ENCODE measurements at places on chromosomes 16 and 17.

GRCh38 chr16:67180166-67180565, 3.6 kb downstream of the MATCAP1 start:
- no peak for DNase-seq

GRCh38 chr17:40068129-40068581, 5.4 kb downstream of the THRA start:
- no peak for DNase-seq

GRCh38 chr17:1883536-1883935, 53.7 kb downstream of the RPA1 start:
- DNase-seq, result no peak

GRCh38 chr17:50130559-50131305, 772 bp upstream of the SAMD14 start:
- DNase-seq, result no peak

DNA sequence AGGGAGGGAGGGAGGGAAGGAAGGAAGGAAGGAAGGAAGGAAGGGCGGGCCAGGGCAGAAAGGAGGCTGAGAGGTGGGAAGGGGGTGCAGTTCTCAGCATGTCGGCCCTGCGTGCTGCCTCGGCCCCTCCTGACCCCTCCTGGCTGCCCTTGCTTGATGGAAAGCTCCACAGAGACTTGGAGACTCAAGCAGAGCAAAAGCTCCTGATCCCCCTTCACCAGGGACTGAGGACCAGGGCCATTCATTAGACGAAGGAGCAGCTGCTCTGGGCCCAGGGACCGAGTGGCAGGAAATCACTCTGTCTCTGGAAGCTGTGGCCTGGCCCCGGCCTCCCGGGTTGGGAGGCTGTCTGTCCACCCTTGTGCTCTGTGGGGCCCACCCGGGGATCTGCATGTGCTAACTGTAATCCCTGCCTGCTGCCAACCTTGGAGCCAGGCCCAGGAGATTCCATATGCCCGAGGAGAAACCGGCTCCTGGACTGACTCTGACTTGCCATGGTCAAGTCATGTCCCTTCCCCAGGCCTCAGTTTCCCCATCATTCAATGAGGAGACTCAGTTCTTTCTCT, 27.4 kb upstream of the C1QL1 start:
- DNase-seq, result no peak

DNA sequence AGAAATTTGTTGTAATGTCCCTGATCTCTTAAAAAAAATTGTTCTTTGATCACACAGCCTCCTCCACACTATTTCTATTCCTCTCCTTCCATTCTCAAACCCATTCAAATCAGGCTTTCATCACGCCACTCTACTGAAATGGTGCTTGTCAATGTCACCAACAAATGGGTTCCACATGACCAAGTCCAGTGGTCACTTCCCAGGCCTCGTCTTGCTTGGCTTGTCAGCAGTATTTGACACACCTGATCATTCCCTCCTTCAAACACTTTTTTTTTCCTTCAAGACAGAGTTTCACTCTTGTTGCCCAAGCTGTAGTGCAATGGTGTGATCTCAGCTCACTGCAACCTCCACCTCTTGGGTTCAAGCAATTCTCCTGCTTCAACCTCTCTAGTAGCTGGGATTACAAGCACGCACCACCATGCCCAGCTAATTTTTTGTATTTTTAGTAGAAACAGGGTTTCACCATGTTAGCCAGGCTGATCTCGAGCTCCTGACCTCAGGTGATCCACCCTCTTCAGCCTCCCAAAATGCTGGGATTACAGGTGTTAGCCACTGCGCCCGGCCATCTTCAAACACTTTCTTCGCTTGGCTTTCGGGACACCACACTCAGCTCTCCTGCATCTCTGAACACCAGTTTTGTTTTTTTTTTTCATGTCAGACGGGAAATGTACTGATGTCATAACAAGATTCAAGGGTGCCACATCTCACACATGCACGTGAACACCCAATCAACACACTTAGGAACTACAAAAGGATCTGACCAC, 18.3 kb downstream of the NQO1 start:
- no peak for DNase-seq

GRCh38 chr17:69357701-69358100, 30.8 kb upstream of the ABCA5 start:
- no peak for DNase-seq

DNA sequence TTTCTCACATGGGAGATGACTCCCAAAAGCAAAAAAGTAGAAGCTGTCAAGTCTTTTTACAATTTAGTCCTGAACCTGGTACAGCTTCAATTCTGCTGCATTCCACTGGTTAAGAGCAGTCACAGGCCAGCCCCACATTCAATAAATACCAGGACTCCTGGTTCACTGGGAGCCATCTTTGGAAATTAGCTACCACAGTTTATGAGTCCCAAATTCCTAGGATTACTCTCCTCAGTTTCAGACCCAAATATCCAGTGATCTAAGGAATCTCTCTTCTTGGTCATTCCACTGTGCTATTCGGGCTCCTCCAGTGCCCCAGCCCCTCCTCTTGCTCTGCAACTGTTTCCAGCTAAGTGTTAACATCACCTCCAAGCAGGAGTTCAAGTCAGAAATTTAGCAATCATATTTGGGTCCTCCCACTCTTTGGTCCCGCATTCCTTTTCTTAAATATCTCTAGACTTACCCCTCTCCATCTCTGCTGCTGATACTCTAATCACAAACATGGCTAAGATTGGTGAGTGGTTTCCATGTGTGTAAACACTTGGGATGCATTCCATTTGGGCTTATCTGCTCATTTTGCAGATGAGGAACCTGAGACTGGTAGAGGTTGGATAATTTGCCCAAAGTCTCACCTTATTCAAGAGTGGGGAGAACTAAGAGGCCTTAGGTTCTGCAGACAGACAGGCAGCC, 9.6 kb upstream of the WIPF2 start:
- DNase-seq, result no peak

- DNase-seq, result no peak
These were observed 12.3 kb downstream of the KANSL1 start for GRCh38 chr17:46180892-46181274.

DNA sequence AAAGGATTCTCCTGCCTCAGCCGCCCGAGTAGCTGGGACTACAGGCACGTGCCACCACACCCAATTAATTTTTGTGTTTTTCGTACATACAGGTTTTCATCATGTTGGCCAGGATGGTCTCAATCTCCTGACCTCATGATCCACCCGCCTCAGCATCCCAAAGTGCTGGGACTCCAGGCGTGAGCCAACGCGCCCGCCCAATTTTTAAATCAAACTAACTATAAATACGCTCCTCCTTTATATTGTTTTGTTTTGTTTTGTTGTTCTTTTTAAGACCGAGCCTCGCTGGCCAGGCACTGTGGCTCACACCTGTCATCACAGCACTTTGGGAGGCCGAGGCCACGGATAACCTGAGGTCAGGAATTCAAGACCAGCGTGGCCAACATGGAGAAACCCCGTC, 1.9 kb upstream of the UTP6 start:
- no peak for DNase-seq

- no peak for DNase-seq
These were observed 218.5 kb upstream of the RPL38 start for GRCh38 chr17:73984941-73985340.

DNA sequence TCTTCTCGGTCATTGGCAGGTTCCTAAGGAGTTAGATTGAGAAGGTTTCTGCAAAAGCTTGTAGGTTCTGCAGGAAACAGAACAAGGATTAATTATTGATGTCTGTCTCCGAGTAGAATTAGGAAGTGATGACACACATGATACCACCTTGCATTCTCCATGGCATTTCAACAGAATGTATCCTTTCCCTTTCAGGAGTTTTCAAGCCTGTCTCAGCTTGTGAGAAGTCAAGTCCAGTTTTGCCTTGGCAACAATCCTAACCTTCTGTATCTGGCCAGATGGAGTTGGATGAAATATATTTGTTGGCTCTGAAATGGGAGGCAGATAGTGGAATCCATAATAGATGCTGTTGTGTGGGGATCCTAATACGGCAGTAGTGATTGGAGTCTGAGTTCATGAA, 235.5 kb downstream of the SHISA9 start:
- no peak for DNase-seq

DNA sequence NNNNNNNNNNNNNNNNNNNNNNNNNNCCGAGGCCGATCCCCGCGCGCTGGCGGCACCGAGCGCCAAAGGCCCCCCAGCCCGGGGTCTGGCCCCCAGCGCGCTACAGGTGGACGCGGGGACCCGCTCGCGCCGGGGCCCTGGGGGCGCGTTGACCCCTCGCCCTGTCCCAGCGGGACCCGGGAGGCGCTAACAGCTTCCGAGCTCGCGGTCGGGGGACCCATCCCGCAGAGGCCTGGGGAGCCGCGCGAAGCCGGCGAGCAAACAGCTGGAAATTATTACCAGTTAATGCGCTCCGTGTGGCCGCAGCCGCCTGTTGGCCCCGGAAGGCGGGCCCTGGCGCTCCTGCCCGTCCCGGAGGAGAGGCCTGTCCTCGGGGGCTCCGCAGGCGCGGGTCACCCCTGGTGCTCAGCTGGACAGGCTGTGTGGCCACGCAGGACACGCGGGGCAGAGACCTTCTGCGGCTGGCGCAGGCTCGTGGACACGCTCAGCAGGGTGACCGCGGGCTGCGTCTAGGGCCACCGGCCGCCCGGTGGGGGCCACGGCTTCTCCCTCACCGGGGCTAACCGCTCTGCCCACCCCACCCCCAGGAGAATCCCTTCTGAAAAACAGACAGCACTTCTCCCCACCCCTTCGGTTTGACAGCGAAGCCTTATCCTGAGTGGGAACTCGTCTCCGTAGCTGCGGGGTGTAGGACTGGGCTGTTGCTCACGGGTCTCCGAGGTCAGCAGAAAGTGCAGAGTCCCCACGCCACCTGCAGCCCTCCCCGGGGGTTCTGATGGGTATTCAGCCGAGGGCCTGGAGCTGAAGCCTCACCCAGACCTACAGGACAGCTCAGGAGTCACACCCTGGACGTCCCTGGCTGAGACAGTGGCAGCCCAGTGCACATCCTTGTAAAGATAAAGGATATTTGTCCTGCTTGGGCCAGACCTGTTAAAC, 138.7 kb upstream of the RPH3AL start:
- DNase-seq, result no peak

GRCh38 chr17:43135454-43135819, 10.3 kb upstream of the BRCA1 start:
- DNase-seq, result no peak

DNA sequence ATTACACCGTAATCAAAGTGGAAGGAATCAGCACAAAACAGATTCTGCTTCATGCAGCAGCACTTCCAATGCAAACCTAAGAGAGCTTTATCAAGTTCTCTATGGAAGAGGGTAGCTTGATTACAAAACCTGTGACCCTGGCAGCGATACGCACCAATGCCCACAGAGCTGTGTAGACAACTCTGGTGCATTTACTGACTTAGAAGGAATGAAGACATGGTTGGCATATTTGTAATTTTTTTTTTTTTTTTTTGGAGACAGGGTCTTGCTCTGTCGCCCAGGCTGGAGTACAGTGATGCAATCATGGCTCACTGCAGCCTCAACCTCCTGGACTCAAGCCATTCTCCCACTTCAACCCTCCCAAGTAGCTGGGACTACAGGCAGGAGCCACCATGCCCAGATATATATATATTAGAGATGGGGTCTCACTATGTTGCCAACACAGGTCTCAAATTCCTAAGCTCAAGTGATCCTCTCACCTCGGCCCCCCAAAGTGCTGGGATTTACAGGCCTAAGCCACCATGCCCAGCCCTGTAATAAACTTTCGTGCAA, 49.4 kb downstream of the XPO6 start:
- no peak for DNase-seq

GRCh38 chr16:4768549-4769305, 1.8 kb upstream of the ZNF500 start:
- DNase-seq, result peak; percentile 66

GRCh38 chr16:53664724-53665345, 38.8 kb downstream of the RPGRIP1L start:
- DNase-seq, result no peak

- DNase-seq, result no peak
These were observed 96.8 kb downstream of the BRIP1 start for GRCh38 chr17:61766520-61766919.

DNA sequence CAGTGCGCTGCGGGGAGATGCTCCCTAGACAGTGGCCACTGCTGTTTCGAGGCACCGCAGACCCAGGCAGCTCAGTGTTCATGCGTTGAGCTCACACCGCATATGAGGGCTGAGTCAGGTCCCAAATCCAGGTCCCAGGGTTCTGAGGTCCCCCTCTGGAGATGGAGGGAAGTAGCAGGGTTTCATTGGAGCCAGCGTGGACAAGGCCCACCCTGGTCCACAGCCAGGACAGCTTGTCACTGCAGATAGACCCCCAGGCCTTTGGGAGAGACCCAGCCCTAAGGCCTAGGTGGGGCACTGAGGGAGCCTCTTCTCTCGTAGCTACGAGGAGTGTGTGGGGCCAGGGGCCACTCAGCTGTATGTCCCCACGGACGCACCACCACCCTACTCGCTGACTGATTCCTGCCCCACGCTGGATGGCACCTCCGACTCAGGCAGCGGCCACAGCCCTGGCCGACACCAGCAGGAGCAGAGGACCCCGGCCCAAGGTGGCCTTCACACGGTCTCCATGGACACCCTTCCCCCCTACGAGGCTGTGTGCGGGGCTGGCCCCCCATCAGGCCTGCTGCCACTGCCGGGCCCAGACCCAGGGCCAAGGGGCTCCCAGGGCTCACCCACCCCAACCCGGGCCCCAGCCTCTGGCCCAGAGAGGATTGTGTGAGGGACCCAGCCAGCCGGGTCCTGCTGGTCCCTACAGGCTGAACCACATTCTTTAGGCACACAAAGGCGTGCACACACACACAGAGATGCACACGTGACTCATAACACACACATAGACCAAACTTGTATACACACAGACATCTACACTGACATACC, 53.4 kb downstream of the BEAN1 start:
- DNase-seq, result no peak

DNA sequence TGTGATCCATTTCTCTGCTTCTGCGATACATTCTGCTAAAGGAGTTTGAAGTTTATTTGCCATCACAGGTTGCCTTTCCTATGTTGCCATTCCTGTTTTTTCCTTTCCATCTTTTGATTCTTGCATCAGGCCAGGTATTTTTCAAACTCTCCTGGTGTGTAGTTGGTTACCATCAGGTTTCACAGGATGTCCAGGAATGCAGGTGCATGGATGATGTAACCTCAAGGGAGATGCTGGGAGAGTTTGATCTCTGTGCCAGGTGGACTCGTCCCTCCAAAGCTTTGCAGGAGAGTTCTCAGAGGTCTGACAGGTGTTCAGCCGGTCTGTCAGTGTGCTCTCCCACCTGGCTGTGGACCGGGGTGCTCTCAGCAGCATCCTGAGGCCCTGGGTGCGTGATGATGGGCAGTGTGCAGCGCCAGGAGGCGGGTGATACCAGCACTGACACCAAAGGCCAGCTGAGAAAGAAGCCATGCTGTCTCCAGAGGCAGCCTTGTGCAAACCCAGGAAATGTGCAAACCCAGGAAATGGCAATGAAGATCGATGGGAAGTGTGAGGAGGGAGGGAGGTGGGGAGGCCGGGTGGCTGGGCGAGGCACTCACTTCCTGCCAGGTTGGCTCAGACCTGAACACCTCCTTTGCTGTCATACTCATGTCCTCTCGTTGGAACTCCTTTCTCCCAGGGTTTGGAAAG, 1.7 kb downstream of the ATP2C2 start:
- no peak for DNase-seq

Data from effector memory CD4-positive, alpha-beta T cell (primary cell).